Brain (organoid and tissue), 16 donors: ENCODE measurements at places on chromosomes 6 and 20.

GRCh38 chr6:48994811-48995210, 468.2 kb downstream of the MMUT start:
- no peak for DNase-seq

GRCh38 chr20:39878809-39879208, 810.2 kb downstream of the MAFB start:
- no peak for DNase-seq

- DNase-seq, result no peak
Observed at GRCh38 chr6:137002505-137002904, 42.3 kb downstream of the IL20RA start.

DNA sequence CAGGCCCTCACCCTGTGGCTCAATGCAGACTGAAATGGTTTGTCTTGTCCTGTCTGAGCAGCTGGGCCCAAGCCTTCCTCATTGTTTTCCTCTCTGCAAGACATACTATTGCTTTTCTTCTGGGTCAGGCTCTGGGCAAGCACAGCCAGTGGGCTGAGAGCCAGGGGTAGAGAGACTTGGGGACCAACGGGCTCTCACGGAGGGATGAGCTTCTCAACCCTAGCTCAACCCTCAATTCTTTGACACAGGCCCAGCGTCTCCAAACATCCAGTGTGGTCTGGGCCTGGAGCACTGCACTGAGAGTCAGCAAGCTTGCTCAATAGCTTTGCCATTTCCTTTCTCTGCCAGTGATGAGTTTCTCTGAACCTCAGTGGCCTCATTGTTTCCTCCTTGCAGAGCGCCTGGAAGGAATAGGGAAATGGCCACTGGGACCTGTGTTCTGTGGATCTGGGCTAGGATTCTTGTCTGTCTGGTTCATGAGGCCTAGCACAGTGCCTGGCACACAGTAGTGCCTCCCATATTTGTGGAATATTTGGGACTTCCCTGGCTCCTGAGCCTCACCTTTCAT, 9.3 kb downstream of the ANGPT4 start:
- DNase-seq, result no peak

- DNase-seq, result peak; percentile 48
Observed at GRCh38 chr6:133241086-133241900, at the start of gene EYA4. EYA4 (plus strand) TSS chr6:133241357; CDS start chr6:133274781, 33,424 bp downstream.
